Mammary microvascular endothelial cell (primary cell): ENCODE measurements at places on chromosomes 5 and 9. TPM values are rescaled to one million over a fixed set of nuclear protein-coding genes. Genes with fewer than 3 reads are reported as not detected.

The PMPCA gene
- total RNA-seq, result 60.2 and 62.0 TPM in 2 replicates

The CDH9 gene
- not detected in 2 replicates for total RNA-seq

The TLX3 gene
- total RNA-seq, result not detected in 2 replicates

The C7 gene
- total RNA-seq, result not detected in 2 replicates

The CCDC192 gene
- total RNA-seq, result not detected in 2 replicates

The ARHGEF28 gene
- total RNA-seq, result 43.8 and 44.7 TPM in 2 replicates

The SERINC5 gene
- 3.9 and 5.0 TPM in 2 replicates for total RNA-seq

The ZNF879 gene
- 2.0 and 2.7 TPM in 2 replicates for total RNA-seq

The KCNT1 gene
- total RNA-seq, result not detected in 2 replicates

The SLC22A4 gene
- 10.7 and 12.0 TPM in 2 replicates for total RNA-seq

The NME5 gene
- 0.07 and 0.39 TPM in 2 replicates for total RNA-seq

The F2RL1 gene
- total RNA-seq, result 5.8 and 12.3 TPM in 2 replicates

The SH3GL2 gene
- total RNA-seq, result 0.07 TPM in 1 of 2 replicates, not detected in the other

The LCN6 gene
- 0.34 TPM in 1 of 2 replicates, not detected in the other for total RNA-seq

The FBP2 gene
- total RNA-seq, result not detected in 2 replicates

The ARHGEF39 gene
- total RNA-seq, result 3.1 and 3.5 TPM in 2 replicates

The PCA3 gene
- 0.13 and 0.34 TPM in 2 replicates for total RNA-seq

The PCDH12 gene
- total RNA-seq, result 14.2 and 17.1 TPM in 2 replicates

The FST gene
- total RNA-seq, result 11.0 and 13.3 TPM in 2 replicates

The SHOC1 gene
- total RNA-seq, result not detected in 2 replicates

The TAS2R1 gene
- not detected in 2 replicates for total RNA-seq

The EIF4EBP3 gene
- 3.8 and 4.8 TPM in 2 replicates for total RNA-seq

The ZFP37 gene
- 0.60 and 0.89 TPM in 2 replicates for total RNA-seq

The PALM2AKAP2 gene
- 0.05 and 0.07 TPM in 2 replicates for total RNA-seq

The ZNF608 gene
- 4.8 and 11.0 TPM in 2 replicates for total RNA-seq

The NUDT12 gene
- total RNA-seq, result 3.1 and 4.0 TPM in 2 replicates

The CDX1 gene
- total RNA-seq, result not detected in 2 replicates

The RNF38 gene
- total RNA-seq, result 18.9 and 19.0 TPM in 2 replicates

The UNC13B gene
- total RNA-seq, result 33.3 and 35.0 TPM in 2 replicates

The OLFM1 gene
- 2.1 and 4.7 TPM in 2 replicates for total RNA-seq

The FAM163B gene
- not detected in 2 replicates for total RNA-seq

The PPP3R2 gene
- not detected in 2 replicates for total RNA-seq

The WDR38 gene
- 0.15 TPM in 1 of 2 replicates, not detected in the other for total RNA-seq

The GNA14 gene
- 2.7 and 3.4 TPM in 2 replicates for total RNA-seq

The HEMGN gene
- total RNA-seq, result not detected in 2 replicates

The APBA1 gene
- total RNA-seq, result 12.9 and 16.0 TPM in 2 replicates

The ECPAS gene
- 44.7 and 59.1 TPM in 2 replicates for total RNA-seq

The C8G gene
- 0.20 and 0.84 TPM in 2 replicates for total RNA-seq

The ZFP2 gene
- total RNA-seq, result 0.15 and 0.60 TPM in 2 replicates

The S1PR3 gene
- 25.5 and 25.9 TPM in 2 replicates for total RNA-seq

The GGTA1 gene
- total RNA-seq, result 0.10 and 0.13 TPM in 2 replicates

The BARX1 gene
- not detected in 2 replicates for total RNA-seq

The MAMDC2 gene
- 4.0 and 4.9 TPM in 2 replicates for total RNA-seq

The GPR151 gene
- not detected in 2 replicates for total RNA-seq

The SMIM33 gene
- not detected in 2 replicates for total RNA-seq

The QRFP gene
- not detected in 2 replicates for total RNA-seq

The RPL37 gene
- total RNA-seq, result 51.9 and 83.8 TPM in 2 replicates

The SPINK1 gene
- total RNA-seq, result not detected in 2 replicates

The TRIM36 gene
- total RNA-seq, result 1.5 and 1.7 TPM in 2 replicates

The SHROOM1 gene
- 11.4 and 13.9 TPM in 2 replicates for total RNA-seq

The DNAJC21 gene
- total RNA-seq, result 20.7 and 26.0 TPM in 2 replicates

The SLC4A9 gene
- total RNA-seq, result not detected in 2 replicates

The ZNG1F gene
- total RNA-seq, result 1.2 and 7.9 TPM in 2 replicates

The PCDHGA12 gene
- total RNA-seq, result 4.7 and 5.9 TPM in 2 replicates

The ZBED3 gene
- 1.5 and 4.7 TPM in 2 replicates for total RNA-seq

The UNC5A gene
- total RNA-seq, result 0.87 and 1.1 TPM in 2 replicates

The SLC6A18 gene
- not detected in 2 replicates for total RNA-seq

The WNT8A gene
- total RNA-seq, result not detected in 2 replicates
